ENCODE measurements at places on chromosomes 6 and 20.

- peak overlapping the region; percentile 99 for H3K27ac ChIP-seq
- no peaks in the 10 kb centered on the region for H3K4me1 ChIP-seq
- H3K27me3 ChIP-seq, result no peaks in the 10 kb centered on the region
- no peak for ATAC-seq
- H3K36me3 ChIP-seq, result peaks cover 7% of the 10 kb centered on the region
These were observed 901 bp downstream of the CEP57L1 start for GRCh38 chr6:109096208-109096607.

GRCh38 chr6:55775029-55775318 lies 100.4 kb downstream of the BMP5 start:
- no peak overlapping the region for H3K4me3 ChIP-seq
- H3K27ac ChIP-seq, result no peak overlapping the region
- H3K36me3 ChIP-seq, result no peaks in the 10 kb centered on the region
- H3K27me3 ChIP-seq, result no peaks in the 10 kb centered on the region

- no peak overlapping the region for H3K4me3 ChIP-seq
- H3K36me3 ChIP-seq, result no peaks in the 10 kb centered on the region
- no peaks in the 10 kb centered on the region for H3K4me1 ChIP-seq
- no peak for ATAC-seq
- H3K27me3 ChIP-seq, result no peaks in the 10 kb centered on the region
These were observed 71.8 kb downstream of the ASCC3 start for GRCh38 chr6:100809346-100809745.

DNA sequence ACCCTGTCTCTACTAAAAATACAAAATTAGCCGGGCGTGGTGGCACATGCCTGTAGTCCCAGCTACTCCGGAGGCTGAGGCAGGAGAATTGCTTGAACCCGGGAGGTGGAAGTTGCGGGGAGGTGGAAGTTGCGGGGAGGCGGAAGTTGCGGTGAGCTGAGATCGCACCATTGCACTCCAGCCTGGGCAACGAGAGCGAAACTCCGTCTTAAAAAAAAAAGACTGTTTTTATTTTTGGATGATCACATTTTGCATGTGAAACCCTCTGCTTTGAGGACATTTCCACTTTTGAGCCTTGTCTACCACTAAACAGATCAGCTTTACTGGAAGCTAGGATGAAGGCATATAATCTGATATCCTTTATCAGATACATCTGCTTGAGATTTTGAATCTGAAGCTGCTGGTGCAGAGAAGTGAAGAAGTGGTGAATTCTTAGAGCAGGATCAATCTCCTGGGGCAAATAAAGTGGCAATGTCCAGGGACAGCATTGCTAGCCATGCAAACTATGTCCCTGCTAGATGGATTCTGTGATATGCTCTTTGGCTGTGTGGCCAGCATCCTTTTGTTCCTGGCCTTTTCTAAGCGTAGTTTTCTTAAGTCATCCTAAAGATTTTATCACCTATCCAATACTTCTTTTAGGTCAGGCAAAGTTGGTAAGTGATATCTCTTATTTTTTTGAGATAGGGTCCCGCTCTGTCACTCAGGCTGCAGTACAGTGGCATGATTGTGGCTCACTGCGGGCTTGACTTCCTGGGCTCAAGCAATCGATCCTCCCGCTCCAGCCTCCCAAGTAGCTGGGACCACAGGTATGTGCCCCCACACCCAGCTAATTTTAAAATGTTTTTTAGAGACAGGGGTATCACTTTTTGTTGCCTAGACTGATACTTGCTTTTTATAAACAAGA lies 23.3 kb downstream of the RBL1 start:
- H3K36me3 ChIP-seq, result no peaks in the 10 kb centered on the region
- no peak overlapping the region for H3K4me3 ChIP-seq

- no peaks in the 10 kb centered on the region for H3K36me3 ChIP-seq
- ATAC-seq, result peak; percentile 32
- H3K4me1 ChIP-seq, result peaks cover 39% of the 10 kb centered on the region
- peak overlapping the region; percentile 61 for H3K4me3 ChIP-seq
These were observed 6.1 kb upstream of the HSPA1B start for GRCh38 chr6:31821301-31822035.

DNA sequence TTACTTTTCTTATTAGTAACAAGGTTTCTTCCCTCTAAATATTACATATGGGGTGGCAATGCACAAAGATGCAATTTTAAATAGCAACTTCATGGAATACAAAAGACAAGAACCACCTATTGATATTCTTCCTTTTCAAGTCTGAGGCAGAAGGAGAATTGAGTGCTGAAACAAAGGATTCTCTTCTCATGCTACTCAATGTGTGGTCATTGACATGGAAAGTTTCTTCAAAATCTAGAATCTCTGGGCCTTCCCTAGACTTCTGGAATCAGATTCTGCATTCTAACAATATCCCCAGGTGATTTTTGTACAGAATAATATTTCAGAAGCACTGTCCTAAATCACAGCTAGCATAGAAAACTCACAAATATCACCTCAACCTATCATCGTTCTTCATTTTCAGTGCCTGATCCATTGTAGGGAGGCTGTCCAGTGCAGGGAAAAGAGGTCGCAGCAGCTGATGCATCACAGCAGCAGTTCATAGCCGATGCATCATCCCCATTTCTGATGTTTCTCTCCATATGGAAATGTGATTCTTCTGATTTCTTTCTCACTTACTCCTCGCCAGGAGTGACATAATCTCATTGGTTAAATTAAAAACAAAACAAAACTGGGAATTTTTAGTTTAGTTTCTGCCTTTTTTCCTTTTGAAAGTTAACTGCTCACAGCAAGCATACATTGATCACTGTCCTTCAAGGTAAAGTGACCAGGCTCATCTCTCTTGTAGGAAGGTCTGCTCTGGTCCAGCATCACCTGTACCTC lies 139.5 kb upstream of the FAM83B start:
- no peaks in the 10 kb centered on the region for H3K36me3 ChIP-seq
- ATAC-seq, result no peak
- no peaks in the 10 kb centered on the region for H3K4me1 ChIP-seq
- H3K4me3 ChIP-seq, result no peak overlapping the region
- no peaks in the 10 kb centered on the region for H3K27me3 ChIP-seq

DNA sequence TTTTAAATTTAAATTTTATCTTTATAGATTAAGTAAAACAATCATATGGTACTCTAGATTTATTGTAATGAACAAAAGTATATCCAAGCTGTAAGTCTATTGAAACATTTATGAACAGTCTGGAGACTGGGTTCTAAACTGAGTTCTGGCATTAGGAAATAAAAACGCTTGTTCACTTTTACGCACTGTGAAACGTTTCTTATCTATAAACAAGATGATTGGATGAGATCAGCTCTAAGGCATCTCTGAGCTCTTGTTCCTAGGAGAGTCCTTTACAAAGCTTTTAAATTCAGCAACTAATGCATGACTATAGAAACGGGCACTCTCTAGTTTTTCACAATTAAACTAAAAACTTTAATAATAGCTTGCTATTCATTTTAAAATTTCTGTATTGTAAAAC lies 6.8 kb downstream of the HUS1B start:
- H3K27ac ChIP-seq, result no peak overlapping the region
- H3K4me1 ChIP-seq, result peaks cover 9% of the 10 kb centered on the region
- no peak overlapping the region for H3K4me3 ChIP-seq

- H3K27ac ChIP-seq, result no peak overlapping the region
- no peak for ATAC-seq
- no peaks in the 10 kb centered on the region for H3K36me3 ChIP-seq
- no peaks in the 10 kb centered on the region for H3K27me3 ChIP-seq
- no peak overlapping the region for H3K4me3 ChIP-seq
These were observed 1.8 kb downstream of the RHAG start for GRCh38 chr6:49634836-49635218.

GRCh38 chr6:72363844-72364740 lies 257.8 kb upstream of the KCNQ5 start:
- H3K4me3 ChIP-seq, result no peak overlapping the region
- no peak overlapping the region for H3K27ac ChIP-seq
- H3K36me3 ChIP-seq, result no peaks in the 10 kb centered on the region
- no peaks in the 10 kb centered on the region for H3K27me3 ChIP-seq
- H3K4me1 ChIP-seq, result no peaks in the 10 kb centered on the region

- H3K4me1 ChIP-seq, result no peaks in the 10 kb centered on the region
- H3K27ac ChIP-seq, result no peak overlapping the region
- ATAC-seq, result no peak
These were observed 427.3 kb upstream of the FLRT3 start for GRCh38 chr20:14764511-14765369.
